ENCODE measurements at places on chromosomes 4 and X.
A peak's percentile ranks its signal among the peaks of the same experiment; 100 is the strongest.

DNA sequence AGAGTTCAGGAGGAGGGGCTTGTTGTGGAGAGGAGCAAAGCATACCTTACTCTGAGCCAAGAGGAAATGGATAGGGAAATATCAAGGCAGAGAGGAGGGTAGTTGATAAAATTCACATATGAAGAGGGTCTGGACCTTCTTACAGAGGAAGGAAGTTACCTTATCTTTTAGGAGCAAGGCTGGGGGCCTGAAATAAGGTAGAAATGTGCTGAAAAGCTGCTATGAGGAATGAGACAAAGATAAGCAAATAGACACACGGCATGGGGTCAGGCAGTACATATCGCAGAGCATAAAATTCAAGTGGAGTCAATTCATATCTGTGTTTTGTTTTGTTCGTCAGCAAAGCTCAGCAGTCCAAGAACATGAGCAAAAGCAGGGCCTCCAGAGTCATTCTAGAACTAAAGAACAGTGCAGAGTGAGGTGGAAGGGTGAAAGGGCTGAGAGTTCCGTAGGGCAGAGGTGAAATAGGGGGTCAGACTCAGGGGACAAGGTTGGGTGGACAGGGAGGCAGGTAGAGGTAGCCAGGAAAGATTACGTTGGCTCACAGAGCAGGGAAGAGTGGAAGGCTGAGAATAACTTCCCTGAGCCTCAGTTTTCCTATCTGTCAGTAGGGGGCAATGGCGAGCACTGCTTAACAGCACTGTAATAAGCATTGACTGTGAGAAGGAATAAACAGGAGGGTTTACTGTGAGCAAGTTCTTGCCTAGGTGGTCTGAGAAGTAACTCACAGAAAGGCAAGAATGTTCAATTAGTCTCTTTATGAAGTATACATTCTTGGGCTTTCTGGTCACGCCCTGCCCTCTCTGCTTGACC lies 9.2 kb downstream of the VSIG4 start:
- no peak for DNase-seq

DNA sequence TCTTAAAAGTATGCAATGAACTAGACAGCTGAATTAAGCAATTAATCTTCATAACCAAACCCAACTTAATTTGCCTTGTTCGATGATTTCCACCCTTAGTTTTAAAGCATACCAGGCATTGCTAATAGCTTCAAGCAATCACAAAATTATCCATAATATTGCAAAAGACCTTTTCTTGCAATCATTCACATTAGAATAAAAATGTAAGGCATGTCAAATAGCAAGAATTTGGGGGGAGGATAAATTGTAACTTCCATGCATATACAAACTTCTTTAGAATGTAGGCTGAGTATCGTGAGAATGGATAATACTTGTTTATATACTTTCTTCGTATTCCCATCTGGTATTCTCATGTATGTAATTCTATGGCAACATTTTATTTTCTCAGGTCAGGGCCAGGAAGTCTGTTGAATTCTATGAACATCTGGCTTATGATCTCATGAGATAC lies 28.7 kb upstream of the BMP2K start:
- no peak for DNase-seq

DNA sequence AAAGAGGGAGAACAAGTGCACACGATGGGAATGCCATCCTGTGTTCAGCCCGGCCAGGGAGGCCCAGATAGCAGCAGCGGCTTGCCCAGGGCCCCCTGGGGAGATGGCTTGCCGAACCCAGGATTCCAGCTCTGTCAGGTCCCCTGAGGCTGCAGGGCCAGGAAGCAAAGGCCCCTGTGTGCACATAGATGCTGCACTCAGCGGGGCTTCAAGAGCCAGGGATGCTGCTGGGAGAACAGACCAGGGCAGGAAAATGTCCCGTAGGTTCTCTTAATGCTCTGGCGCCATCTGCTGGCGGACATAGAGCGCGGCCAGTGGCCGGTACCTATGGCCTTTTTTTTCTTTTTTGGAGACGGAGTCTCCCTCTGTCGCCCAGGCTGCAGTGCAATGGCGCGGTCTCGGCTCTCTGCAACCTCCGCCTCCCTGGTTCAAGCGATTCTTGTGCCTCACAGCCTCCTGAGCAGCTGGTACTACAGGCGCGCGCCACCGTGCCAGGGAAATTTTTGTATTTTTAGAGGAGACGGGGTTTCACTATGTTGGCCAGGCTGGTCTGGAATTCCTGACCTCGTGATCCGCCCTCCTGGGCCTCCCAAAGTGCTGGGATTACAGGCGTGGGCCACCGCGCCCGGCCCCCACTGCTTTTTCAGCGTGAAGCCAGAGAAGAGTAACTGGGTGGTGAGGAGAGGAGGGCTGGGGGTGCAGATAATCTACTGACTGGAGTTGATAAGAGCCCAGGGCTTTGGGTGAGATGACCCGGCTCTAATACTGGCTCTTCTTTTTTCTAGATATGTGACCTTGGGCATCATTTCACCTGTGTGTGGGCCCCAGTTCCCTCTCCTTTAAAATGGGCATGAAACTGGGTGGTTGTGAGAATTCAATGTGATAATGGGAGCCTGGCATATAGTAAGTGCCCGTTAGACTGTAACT lies 22.5 kb downstream of the MED28 start:
- DNase-seq = peak; percentile 91

DNA sequence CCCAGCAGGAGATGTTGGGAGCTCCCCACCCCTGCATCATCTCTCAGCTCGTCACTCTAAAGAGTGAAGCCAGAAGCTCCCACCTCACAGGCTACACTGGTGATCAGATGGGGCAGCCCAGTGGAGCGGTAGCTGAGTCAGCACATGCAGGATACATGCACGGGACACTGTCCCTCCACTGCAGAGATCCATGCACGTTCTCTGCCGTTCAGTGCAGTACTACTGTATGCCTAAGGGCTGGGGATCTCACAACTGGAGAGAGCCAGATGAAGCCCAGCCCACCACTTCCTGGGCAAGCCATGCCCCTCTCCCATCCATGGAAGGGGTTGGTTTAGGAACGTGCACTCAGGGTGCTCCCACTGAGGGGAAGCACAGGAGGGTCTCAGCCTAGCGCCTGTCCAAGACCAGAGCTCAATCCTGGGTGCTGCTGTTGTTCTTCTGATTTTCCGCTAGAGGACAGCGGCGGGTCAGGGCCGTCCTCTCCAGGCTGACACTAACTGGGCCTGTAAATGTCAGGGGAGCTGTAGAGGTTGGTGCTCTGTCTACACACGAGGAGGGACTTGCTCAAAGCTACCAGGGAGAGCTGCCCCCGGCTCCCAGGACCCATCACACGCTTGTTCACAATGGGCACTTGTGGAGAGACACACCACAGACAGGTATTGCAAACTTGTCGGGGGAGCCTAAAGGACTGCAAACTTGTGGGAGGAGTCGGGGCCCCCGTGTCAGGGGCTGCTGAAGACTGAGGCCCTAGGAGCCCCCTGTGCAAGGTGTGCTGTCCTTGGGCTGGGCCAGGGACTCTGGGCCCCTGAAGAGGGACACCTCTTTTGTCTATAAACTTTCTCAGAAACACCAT lies 18.2 kb upstream of the ABLIM2 start:
- DNase-seq = no peak

DNA sequence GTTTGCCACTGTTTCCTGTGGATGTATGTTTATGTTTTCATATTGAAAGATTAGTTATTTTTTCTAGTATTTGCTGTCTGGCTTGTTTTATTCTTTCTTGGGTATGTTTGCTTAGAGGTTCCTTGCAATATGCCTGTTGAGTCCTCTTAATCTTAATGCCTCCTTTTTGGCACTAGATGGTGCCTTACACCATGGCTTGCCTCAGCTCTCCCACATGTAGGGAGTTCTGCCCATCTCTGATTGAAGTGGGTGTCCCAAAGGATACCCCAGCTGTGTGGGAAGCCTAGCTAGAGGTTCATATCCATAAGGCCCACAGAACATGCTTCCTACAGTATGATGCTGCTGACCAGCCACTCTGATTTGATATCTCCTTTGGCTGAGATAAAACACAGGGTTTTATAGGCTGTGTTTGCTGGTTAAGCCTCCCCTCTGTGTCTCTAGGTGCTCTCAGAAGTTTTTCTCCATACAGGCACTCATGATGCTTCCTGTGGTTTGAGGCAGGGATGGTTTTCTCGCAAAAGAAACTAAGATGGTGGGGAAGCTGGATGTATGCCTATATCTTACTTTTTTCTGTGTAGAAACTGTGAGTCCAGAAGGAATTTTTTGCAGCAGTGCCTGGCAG lies 162.4 kb downstream of the ASB9 start:
- DNase-seq = no peak

DNA sequence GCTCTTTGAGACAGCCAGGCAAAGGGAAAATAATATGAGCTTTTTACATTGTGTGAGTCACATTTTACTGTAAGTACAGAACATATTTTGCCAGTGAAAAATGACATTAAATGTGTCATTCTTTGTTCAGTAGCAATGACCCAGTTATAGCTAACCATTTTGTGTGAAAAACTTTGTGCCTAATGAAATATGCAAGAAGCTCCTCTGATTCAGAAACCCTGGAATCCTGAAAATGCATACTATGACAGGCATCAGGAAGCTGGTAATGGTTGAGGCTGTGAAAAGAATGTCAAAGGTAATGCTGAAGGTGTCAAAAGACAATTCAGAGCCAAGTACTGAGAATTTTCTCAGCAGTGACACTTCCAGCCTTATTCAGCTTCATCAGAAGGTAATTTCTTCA lies 549.5 kb upstream of the SMIM31 start:
- no peak for DNase-seq

DNA sequence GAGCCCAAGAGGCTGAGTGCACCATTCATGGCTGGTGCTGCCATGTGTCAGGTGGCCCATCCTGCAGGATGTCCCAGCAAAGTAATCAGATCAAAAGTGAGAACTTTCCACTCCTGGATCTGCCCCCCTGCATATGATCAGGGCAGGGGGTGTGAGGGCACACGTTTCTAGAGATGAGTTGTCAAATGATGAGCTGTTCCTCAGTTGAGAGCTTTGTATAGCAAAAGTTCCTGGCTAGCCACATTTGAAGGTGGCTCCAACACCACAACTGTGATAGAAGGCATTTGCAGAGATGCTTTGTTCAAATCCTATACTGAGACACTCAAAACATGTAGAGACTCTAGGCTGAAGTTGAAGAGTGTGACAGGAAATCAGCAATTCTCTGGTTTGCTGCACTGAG lies 501.8 kb downstream of the BCOR start:
- no peak for DNase-seq

All from activated CD8-positive, alpha-beta memory T cell treated with anti-CD3 and anti-CD28 coated beads, Interleukin-2, amount 50 U/mL, for 48 hours (primary cell).